Uterus (tissue), 4 donors: ENCODE measurements at places on chromosomes 7 and 10. TPM values are rescaled to one million over a fixed set of nuclear protein-coding genes. Genes with fewer than 3 reads are reported as not detected.

- no peak for DNase-seq
Measured at GRCh38 chr7:114931656-114932011, 9.7 kb downstream of the MDFIC start.

DNA sequence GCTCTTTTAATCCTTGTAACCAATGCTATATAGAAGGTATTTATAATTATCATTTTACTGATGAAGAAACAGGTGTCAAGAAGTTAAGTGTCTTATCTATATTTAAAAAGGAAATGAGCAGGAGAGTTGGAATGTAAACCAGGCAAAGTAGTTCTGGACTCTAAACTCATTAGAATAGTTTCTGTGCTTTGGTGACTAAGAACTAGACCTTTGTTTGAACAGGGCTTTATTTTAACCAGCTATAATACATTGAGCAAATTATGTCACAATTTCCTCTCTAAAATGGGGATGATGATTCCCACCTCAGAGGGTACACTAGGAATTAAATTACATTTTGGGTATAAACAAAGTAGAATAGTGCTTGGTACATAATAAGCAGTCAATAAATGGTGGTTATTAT, 236.0 kb downstream of the MAGI2 start:
- no peak for DNase-seq

DNA sequence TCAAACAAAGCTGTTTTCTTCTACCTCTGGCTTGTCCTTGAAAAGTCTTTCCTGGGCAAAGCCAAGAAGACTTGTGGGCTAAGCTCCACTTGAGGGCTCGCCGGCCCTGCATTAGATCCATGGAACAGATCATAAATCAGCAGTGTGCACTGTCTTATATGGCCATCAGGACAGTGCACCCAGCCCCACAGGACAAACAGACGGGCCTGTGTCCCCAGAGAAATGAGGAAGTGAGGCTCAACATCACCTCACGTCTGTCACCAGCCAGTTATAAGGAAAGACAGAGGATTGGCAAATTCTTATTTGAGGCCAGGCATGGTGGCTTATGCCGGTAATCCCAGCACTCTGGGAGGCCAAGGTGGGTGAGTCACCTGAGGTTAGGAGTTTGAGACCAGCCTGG, 12.3 kb upstream of the IFT22 start:
- DNase-seq = no peak

DNA sequence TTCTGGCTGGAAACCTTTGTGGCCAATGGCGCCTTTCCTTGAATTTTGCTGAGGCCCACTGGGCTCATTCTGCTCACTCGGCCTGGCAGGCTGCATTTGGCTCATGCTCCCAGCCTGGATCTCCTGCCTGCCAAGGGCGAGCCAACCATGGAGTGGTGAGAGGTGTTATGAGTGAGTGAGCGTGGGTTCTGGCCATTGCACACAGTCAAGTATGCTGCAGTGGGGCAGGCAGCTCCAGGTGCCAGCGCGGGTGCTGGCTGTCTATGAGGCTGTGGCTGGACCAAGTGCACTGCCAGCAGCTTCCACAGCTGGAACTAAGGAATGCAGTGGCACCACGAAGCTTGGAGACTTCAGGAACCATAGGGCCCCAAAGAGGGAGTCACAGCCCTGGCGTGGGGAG, 42.2 kb upstream of the TUBB8 start:
- DNase-seq = no peak

DNA sequence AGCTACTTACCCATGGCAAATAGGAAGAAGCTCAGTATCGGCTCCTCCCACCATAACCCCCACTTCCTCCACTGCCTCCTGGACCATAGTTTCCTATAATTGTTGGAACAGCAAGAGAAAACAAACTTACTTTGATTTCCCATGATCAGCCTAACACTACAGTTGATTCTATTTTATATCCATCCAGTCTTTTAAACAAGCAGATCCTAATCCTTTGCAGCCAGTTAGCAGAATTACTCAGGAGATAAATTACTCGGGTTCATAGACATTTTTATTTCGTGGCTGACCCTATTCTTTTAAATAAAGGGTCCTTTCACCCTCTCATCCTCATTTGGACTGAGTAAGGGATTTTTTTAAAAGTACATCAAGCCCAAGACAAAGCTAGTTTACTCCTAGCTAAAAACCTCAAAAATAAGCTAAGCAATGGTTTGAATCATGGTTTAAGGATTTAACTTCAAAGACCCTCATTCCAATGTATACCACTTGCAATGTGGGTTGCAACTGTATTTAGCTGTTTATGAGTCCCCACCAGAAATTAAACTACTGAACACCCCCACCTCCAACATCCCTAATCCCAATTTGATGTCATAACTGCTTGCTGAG, 8.0 kb downstream of the HNRNPA2B1 start:
- DNase-seq = no peak

- no peak for DNase-seq
Measured at GRCh38 chr10:117249493-117250093, 8.7 kb downstream of the SLC18A2 start.

DNA sequence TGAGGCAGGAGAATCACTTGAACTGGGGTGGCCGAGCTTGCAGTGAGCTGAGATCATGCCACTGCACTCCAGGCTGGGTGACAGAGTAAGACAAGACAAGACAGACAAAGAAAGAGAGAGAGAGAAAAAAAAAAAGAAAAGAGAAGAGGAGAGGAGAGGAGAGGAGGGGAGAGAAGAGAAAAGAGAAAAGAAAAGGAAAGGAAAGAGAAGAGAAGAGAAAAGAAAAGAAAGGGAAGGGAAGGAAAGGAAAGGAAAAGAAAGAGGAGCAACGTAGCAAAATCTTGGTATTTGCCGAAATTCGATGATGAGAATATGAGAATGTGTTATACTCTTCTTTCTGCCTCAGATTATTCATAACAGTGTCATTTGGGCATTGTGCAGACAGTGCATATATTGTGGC, 101.2 kb upstream of the PFKP start:
- DNase-seq = no peak

GRCh38 chr7:50962962-50963374, 180.3 kb upstream of the GRB10 start:
- DNase-seq = peak; percentile 71

- no peak for DNase-seq
Measured at GRCh38 chr7:70700941-70701425, 431.0 kb upstream of the GALNT17 start.

EPDR1 gene
- total RNA-seq = 23.2 TPM

RSBN1L gene
- total RNA-seq = 25.1 TPM

PLCE1 gene
- total RNA-seq = 11.8 TPM

ACTA2 gene
- 4,453 TPM for total RNA-seq
